Stimulated activated CD4-positive, alpha-beta T cell treated with anti-CD3 and anti-CD28 coated beads, TNF-alpha, amount 100 ng/mL, for 1 hour (primary cell): ENCODE measurements at places on chromosomes 2 and 18.
A peak's percentile ranks its signal among the peaks of the same experiment; 100 is the strongest.

DNA sequence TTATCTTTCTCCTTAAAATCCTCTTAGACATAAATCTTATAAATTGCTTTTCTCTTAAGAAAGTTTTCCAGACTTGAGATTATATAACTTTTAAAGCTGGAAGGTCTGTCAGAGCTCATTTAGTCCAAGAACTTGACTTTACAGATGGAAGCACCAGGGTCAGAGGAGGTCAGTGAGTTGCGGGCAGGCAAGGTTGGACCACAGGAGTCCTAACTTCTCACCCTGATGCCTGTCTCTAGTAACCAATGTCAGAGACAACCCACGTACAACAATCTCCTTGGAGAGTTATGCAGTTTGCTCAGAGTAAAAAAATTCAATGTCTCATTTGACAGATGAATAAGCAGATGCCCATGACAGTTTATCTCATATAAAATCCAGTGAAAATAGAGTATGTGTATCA lies 203.9 kb downstream of the DLGAP1 start:
- no peak for DNase-seq

DNA sequence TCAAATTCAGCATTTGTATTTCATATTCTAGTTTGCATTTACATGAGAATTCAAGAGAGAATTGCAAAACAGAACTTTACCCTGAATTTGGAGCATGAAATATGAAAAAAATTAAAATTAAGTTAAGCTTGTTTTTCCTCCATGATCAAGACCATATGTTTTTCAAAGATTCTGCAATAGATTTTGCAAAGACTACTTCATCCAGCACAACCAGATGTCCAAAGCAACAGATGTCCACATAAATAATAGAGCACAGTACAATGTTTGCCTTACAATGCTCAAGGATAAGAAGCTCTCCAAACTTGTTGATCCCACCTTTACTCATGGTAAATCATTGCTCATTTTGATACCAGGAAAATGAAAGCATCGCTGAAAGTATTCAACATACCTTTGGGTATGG lies 25.6 kb downstream of the FAP start:
- DNase-seq = no peak

DNA sequence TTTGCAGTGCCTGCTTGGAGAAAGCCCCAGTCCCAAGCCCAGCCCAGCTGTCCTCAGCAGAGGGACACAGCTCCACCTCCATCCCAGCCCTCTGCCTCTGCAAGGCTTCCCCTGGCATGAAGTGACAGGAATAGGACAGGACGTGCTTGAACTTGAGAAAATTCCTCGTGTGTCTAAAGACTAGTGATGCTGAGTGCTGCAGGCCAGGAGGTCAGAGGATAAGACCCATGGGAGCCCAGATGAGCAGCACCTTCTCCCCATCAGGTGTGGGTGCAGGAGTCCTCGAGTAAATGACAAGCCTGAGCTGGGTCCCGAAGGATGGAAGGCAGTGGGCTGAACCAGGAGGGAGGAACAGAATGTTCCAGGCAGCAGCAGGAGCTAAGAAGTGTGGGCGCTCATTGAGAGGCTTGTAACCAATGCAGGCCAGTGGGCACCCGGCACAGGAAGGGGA lies 67.8 kb upstream of the UXS1 start:
- DNase-seq = no peak

GRCh38 chr2:125652280-125652679 lies 1003.7 kb upstream of the GYPC start:
- no peak for DNase-seq

GRCh38 chr18:50340078-50340477 lies 34.8 kb upstream of the SKA1 start:
- DNase-seq = no peak

GRCh38 chr18:10100941-10101701 lies 187.3 kb downstream of the VAPA start:
- DNase-seq = no peak

DNA sequence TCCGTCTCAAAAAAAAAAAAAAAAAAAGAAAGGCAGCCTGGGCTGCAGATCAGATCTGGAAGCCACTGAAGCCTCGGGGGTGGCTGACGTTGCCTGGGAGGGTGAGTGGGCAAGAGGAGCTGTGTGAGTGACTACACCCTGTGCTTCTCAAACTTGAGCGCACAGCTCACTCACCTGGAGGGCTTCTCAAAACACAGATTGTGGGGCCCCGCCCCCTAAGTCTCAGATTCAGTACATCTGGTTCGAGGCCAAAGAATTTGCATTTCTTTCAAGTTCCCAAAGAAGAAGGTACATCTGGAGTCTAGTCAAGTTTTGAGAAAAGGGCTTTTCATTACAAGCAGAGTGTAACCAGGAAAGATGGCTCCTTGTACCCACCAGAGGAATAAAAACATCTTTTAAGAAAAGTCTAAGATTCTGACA lies 97.7 kb upstream of the CAB39 start:
- peak; percentile 31 for DNase-seq

- no peak for DNase-seq
Measured at GRCh38 chr2:171592036-171592555, 69.8 kb downstream of the CYBRD1 start.

- no peak for DNase-seq
Measured at GRCh38 chr2:151976945-151977353, 121.9 kb downstream of the CACNB4 start.

GRCh38 chr18:70158992-70159717 lies 46.3 kb downstream of the RTTN start:
- no peak for DNase-seq

- DNase-seq = no peak
Measured at GRCh38 chr18:59760619-59761600, 63.7 kb upstream of the CCBE1 start.

DNA sequence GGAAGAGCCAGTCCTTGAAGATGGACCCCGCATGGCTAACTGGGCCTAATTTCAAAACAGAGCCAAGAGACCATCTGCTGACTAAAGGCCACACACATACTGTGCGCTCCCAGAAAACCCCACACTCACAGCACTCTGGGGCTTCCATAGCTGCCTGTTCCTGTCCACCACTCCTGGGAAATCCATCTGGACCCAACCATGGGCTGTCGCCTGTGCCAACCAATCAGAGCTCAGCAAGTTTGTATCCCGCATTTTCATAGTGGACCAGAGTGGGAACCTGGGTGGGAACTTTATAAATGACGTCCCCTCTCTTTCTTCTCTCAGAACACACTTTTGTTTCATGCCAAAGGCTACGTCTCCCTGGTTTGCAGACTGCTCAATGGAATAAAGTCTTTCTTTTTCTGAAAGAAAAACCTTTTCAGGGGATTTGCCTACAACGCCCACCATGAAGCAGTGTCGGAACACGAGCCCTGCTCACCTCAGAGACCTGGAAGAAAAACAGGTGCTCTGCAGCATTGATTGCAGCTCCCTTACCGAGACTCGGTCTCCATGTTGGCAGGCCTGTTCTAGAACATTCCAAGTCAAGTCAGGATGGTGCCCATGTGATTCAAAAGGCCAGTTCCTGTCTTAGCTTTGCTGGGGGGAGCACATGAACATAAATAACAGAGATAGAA lies 137.2 kb upstream of the GPC1 start:
- DNase-seq = no peak

DNA sequence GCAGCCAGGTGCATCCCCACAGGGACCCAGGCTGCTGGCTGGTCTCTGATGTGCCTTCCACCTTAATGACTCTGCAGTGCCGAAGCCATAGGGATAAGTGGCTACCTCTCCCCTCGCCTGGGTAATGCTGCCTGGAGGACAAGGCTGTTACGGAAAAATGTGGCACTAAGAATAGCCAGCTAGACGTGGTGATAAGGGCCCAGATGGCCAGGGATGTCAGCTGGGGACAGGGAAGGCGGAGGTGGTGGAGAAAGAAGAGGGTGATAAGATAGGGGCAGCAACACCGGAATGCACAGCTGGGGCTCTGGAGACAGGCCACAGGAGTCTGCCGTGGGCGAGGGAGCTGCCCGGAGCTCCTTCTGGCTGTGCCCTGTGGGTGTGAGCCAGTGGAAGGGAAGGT lies 170.6 kb downstream of the FHOD3 start:
- DNase-seq = no peak

DNA sequence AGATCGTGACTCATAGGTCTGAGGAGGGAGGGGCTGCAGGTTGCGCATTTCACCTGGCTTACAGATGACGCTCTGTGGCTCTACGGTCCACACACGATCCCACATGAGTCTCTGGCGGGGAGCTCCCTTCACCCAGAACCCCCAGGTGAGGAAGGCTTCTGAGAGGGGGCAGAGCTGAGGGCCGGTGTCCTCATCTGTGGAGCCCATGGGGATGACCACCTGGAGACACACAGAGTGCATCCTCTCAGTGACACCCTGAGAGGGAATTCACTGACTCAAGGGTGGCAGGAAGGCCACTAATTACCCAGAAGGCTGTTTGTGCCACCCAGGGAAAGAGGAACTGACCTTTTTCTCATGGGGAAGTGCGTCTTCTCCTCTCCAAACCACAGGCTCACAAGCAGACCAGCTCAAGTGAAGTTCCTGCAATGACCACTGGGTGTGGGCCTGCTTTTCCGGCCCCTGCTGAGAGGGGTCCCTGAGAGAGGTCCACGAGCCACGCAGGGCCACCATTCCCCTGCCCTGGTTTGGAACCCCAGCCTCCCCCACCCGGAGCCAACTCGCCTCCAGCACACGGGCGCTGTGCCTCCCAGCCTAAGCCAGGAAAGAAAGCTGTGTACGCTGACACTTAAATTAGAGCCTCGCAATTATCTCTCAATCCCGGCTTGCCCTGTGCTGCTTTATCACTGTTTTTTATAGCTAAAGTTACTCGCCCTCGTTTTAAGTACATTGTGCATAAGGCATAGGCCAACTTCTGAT lies 114.1 kb downstream of the BCL11A start:
- no peak for DNase-seq

DNA sequence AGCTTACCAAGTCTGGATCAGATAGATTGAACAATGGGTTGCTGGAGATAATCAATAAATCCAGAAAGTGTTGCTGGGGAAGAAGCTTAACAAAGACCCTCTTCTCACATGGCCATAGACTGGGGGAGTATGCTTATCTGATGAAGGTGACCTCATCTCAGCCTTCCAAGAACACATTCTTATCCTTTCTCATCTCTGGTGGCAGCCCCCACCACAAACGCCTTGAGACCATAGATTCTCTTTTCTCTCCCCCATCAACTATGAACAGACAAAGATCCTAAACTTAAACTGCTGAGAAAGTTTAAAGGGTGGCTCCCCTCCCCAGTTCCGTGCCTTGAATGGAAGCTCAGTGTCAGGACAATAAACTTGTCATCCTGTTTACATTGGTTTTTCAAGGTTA lies 428.7 kb upstream of the TRIB2 start:
- no peak for DNase-seq

DNA sequence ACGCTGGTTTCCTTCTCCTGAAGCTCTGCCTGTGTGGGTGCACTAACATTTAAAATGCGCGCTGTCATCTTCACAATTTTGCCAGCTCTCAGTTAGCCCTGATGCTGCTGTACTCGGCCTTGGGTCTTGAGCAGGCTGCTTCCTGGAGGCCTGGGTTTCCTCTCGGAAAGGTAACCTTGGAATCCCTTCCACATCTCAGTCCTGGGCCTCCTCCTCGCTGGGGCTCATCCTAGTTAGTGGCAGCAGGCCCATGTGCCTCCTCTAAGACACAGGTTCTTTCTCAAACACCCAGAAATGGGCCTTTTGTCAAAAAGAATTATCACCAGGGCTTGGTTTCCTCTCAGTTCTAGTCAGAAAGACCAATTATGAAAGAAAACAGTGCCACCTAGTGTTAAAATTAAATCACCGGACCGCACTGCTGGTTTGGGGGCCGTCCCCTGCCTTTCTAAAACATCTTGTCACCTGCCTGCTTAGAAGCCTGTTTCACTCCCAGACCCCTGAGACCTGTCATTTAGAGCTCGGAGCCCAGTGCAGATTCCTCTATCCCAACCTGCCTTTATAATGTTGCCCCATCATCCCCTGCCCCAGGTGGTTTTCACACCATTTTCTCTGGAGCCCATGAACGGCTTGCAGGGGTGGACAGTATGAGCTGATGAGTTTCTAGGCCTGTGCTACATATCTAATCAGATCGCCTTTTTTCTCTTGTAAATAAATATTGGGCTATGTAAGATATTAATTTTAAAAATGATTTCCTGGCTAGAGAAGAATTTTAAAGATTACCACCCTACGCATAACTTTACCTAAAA lies 42.4 kb downstream of the HK2 start:
- DNase-seq = no peak

DNA sequence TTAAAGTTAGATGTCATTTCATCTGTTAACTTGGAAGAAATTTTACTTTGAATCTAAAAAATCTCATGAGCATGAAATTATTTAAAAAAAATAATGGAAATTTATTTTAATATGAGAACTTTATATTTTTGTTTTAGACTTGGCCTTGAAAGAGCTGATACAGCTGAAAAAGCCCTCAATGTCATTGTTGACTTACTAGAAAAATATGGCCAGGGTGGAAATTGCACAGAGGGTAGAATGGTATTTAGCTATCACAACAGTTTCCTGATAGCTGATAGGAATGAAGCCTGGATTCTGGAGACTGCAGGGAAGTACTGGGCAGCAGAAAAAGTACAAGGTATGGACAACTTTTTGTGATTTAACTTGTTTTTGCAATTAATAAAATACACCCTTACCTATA lies 5.3 kb downstream of the SCRN3 start:
- DNase-seq = no peak

DNA sequence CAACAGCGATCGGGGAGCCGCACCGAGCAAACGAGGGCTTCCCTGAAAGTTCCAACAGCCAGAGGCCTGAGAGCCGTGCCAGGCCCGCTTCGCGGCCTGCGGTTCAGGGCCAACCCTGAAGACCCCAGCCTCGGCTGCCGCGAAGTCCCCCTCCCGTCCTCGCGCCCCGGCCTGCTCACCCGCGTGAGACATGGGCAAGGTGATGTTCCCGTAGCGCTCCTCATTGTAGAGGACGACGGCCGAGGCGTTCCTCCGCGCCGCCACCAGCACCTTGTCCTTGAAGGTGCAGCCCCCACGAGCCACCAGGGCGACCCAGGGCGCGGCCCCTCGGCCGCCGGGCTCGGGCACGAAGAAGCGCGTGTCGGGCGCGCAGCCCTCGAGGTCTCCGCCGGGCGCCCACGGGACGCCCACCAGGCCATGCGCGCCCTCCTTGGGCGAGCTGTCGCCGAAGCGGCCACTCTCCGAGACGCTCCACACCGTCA lies 510 bp downstream of the RNF149 start:
- DNase-seq = no peak

GRCh38 chr18:23966909-23967308 lies 47.6 kb upstream of the TTC39C start:
- no peak for DNase-seq

GRCh38 chr2:213010106-213010779 lies 141.2 kb downstream of the IKZF2 start:
- DNase-seq = no peak

GRCh38 chr2:168920504-168921157 lies 19.5 kb downstream of the G6PC2 start:
- DNase-seq = no peak
